Inflammatory macrophage treated with lipopolysaccharide for 4 hours (primary cell): ENCODE measurements at places on chromosomes 6 and 20.

- peak; percentile 22 for DNase-seq
These were observed 26.1 kb downstream of the C20orf203 start for GRCh38 chr20:32647606-32648005.

GRCh38 chr6:3041147-3041546 lies 27.1 kb upstream of the RIPK1 start:
- no peak for DNase-seq

- DNase-seq = no peak
These were observed 1.0 kb downstream of the RALGAPA2 start for GRCh38 chr20:20711413-20711812.

DNA sequence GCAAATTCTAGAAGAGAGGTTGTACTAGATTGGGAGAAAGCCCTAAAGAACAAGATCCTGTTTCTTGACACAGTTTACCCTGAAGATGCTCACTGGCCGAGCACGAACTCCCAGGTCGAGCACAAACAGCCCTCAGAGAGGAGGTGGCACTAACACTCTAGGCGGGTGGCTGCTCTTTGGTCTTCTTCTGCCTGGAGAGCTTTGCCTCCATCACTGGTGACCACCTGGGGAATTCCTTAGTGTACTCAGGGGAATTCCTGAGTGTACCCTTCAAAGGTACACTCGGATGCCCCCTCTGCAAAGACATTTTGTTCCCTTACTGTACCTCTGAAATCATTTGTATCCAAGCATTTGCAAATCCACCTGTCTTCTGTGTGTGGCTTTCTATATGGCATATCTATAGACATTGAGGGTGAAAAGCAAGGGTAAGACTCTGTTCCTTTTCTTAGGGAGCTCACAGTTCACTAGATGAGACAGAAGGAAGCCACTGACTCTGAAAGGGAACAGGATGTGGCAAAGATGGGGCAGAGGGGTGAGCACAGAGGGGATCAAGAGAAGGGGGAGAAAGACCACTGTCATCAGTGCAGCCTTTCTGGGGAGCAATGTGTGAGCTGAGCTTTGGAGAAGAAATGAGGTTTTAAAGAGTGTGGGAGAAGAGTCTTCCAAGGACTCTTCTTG lies 169.8 kb upstream of the PROKR2 start:
- DNase-seq = no peak

DNA sequence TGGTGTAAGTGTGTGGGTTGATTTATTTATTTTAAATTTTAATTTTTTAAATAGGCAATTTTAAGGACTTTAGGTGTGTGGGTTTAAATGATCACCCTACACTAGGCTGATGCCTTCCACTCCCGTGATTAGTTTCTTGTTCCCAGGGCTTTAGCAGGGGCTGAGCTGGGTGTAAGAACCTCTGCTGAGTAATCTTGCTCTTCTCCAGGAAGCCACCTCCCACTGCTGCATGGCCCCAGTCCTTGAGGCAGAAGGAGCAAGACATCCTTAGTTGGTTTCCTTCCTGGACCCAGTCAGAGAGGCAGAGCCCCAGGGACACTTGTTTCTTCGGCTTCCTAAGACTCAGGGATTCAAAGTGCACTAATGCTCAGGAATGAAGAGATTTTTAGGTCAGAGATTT lies 19.8 kb upstream of the CDC5L start:
- peak; percentile 60 for DNase-seq

GRCh38 chr6:37027036-37027720 lies 21.7 kb downstream of the FGD2 start:
- DNase-seq = no peak

DNA sequence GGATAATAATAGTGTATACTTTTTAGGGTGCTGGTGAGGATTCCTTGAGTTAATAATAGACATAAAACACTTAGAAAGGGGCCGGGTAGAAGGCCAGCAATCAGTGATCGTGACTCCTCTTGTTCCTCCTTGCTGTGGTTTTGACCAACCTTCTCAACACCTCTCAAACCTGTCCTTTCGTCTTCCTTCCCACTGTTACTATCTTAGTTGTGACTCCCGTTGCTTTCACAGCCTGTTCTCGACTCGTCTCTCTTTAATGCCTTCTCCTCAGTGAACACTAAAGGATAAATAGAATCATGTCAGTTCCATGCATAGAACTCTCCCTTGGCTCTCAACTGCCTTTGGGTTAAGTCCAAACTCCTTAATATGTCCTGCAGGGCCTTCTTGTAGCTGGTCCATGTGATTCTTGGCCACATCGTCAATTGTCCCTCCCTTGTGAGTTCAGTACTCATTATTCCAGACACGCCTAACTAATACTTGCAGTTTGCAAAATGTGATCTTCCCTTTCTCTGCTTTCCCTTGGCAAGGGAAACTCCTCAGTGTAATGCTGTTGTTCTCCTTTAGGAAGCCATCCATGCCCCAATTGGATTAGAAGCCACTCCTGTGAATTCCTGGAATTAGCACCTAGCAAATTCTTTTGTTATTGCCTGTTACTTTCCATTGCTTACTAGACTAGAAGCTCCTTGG lies 164.9 kb downstream of the UTRN start:
- no peak for DNase-seq

- no peak for DNase-seq
These were observed 221.3 kb downstream of the ERMARD start for GRCh38 chr6:169972736-169973135.

- DNase-seq = peak; percentile 22
These were observed 1.5 kb downstream of the WDR27 start for GRCh38 chr6:169700296-169700695.

DNA sequence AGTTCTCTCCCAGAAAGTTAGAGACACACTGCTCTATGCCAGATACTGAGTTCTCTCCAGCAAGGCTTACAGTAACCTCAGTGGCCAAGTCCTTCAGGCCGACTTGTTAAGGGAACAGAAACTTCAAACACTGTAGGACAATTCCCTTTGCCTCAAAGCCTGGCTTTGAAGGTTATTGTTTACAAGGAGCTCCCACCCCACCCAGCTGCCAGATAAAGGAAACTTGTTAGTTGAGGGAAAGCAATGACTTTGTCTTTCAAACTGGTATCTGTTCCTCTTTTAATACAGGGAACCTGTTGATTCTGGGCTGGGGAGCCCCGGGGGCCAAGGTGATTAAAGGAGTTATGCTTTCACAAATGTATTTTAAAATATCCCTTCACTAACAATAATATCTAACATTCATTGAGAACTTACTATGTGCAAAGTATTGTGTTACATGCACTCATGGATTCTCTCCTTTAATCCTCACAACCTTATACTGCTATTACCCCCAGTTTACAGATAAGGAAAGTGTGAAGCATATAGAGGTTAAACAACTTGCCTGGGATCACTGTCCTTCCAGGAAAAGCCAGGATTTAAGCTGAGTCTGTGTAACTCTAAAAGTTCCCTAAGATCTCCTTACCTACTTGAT lies 27.6 kb upstream of the CDKN1A start:
- peak; percentile 72 for DNase-seq
